ENCODE measurements at places on chromosomes 3 and 15.

- DNase-seq, result no peak
Observed at GRCh38 chr15:59197454-59197853, 9.2 kb upstream of the LDHAL6B start.

GRCh38 chr15:91192690-91193377 lies 92.8 kb downstream of the SV2B start:
- DNase-seq, result no peak

DNA sequence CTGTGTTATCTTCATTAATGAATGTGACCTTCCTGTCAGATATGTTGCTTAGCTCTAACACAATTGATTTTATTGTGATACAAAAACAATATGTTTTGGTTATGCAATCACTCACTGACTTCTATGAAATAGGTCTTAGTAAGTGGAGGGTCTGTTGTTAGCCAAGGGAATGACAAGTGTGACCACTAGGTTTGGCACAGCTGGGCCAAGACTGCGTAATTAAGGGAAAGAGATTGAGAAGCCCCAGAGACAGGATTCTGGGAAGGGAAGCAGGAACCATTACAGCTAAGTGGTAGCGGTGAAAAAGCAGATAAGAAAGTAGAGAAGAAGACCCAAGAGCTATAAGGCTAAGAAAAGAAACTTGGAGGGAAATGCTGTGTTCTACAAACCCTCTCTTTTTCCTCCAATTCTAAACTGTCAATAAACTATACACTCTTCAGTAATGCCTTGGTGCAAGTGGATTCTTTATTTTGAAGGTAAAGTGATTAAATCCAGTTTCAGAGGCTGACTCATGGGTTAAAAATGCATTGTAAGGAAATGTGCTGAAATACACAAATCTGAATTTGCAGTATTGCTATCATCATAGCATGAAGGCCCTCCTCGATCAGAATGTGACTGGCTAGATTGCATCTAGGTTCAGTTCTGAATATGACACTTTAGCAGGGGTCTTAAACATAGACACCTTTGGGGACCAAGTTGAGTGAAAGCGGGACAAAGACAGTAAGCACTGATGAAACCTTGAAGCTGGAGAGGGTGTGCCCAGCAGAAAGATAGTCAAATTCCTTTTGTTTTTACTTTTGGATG lies 26.1 kb downstream of the KCNMB2 start:
- no peak for DNase-seq

DNA sequence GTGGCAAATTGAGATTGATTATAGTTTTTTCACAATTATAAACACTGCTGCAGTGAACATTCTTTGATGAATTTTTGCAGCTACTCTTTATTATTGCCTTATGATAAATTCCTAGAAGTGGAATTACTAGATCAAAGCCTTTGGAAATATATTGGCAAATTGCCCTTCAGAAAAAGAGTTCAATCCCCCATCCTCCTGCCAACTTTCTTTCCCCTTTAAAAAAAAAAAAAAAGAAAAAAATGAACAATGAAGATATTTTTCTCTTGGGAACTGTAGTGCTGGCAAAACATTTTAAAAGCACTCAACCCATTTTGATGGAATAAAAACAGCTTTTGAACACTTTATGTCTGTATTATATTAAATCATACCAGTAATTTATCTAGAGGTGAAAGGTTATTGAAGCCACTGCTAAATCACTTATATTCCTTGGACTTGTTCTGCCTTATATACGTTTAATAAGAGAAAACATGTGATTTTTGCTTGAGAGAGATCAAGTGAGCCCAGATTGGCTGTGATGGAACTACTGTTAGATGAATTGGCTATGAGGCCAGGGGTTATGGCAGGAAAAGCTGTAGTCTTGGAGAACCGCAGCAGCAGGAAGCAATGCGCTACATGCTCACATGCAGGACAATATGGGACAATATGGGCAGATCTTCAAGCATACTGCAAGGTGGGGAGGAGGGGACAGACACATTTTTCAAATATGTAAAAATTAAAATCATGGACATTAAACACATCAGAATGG lies 212.8 kb upstream of the C2CD4B start:
- no peak for DNase-seq

GRCh38 chr15:58463815-58464650 lies 32.2 kb downstream of the LIPC start:
- no peak for DNase-seq

GRCh38 chr15:73632670-73633058 lies 525 bp downstream of the NPTN start:
- peak; percentile 41 for DNase-seq

GRCh38 chr3:180548050-180548449 lies 53.9 kb upstream of the TTC14 start:
- DNase-seq, result no peak

GRCh38 chr3:41208507-41209220 lies 9.4 kb downstream of the CTNNB1 start:
- DNase-seq, result no peak

- DNase-seq, result no peak
Observed at GRCh38 chr3:39068556-39068955, 16.7 kb downstream of the WDR48 start.

GRCh38 chr3:2023959-2024358 lies 74.7 kb upstream of the CNTN4 start:
- no peak for DNase-seq

DNA sequence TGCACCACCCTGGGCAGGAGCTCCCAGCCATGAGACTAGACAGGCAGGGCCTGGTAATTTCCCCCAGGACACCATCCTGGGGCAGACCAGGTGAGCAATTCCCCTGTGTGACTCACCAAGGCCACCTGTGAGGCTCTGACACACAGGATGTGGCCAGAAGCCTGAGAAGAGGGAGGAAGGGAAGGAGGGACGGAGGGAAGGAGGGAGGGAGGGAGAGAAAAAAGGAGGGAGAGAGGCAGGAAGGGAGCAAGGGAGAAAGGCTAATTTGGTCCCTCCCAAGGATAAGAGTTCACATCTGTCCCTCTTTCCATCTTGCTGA lies 25.9 kb downstream of the WNT7A start:
- peak; percentile 19 for DNase-seq

DNA sequence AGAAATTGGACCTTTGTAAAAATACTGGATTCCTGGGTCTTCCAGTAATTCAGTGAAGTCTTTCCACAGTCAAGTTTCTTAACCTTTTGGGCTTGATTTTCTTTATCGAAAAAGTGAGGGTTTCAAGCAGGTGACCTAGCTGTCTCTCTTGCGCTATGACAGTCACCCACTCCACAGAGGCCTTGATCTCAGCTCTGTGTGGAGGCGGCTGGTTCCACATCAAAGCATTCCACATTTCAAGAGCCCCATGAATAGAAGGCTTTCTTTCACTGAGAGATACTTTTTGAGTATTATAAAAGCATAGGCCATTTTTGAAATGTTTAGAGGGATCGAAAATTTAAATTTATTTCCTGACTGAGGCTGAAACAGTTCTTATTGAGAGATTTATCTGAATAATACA lies 43.9 kb downstream of the GABRA5 start:
- no peak for DNase-seq

DNA sequence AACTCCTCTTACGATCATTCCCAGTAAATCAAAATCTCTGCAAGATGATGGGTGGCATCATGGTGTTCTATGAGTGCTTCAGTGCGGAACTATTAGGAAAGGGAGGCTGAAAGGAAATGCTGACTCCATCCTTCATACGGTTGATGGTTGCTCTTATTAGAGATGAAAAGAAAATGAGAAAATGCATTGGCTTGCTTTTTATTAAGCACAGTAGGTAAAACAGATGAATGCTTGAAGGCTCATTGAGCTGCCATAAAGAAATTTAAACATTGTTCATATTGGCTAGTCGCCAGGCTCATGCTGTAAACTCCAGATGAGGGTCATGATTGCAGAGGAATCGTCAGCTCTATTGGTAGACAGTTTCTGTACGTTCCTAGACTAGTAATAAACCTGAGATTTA lies 115.8 kb downstream of the EPHA3 start:
- no peak for DNase-seq

DNA sequence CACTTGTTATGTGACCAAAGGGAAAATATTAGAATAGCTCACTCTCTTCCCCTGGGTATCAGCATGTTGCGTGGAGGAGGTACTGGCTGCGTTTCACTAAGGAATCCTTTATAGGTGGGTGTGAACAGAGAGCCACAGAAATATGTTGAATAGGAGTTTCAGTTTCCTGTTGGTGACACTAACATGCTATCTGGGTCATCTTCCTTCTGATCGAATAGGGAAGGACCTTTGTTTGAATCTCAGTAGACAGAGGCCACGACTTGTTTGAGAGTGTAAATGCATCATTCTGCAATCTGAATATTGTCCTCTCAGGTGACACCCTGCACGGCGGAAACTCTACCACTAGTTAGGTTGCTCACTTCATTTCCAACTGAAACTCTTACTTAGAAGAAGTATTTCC lies 157.9 kb upstream of the SLC2A2 start:
- DNase-seq, result peak; percentile 20

GRCh38 chr3:150227839-150228238 lies 180.3 kb upstream of the TSC22D2 start:
- no peak for DNase-seq

DNA sequence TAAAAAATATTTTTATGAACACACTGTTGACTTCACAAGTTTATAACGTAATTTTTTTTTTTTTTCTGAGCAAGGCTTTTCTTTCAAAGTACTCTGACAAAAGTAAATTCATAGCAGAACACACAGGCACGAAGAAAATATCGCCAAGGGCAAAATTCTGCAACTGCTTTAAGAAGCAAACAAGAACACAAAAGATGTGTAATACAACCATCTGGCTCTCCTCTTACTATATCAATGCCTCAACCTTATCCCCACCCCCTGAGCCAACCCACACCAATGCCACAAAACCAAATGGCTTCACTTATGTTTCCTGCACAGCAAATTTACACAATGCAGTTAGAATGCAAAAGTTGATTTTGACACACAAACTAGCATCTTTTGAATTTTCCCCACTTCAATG lies 274.2 kb downstream of the FOXP1 start:
- DNase-seq, result peak; percentile 57

GRCh38 chr3:195106418-195106906 lies 164.5 kb downstream of the XXYLT1 start:
- DNase-seq, result peak; percentile 72

GRCh38 chr3:59267021-59267420 lies 217.2 kb upstream of the CFAP20DC start:
- DNase-seq, result no peak

- no peak for DNase-seq
Observed at GRCh38 chr3:157335233-157336076, 101.2 kb upstream of the PTX3 start.

DNA sequence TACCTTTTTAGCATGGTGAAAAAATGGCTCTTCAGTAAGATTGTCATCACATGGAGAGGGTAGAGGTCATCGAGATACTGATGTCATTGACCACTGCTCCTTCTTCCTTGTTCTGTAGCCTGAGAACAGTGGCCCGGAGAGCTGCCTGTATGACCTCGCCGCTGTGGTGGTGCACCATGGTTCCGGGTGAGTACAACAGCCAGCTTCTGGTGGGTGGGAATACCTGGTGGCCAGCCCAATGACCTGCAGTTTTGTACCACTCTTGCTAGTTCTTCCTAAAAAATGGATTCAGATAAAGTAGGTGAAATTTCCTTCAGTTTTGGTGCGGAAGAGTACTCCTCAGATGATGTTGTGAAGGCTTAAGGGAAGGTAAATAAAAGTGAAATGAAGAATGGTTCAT lies 8.4 kb upstream of the FBXL22 start:
- DNase-seq, result no peak

DNA sequence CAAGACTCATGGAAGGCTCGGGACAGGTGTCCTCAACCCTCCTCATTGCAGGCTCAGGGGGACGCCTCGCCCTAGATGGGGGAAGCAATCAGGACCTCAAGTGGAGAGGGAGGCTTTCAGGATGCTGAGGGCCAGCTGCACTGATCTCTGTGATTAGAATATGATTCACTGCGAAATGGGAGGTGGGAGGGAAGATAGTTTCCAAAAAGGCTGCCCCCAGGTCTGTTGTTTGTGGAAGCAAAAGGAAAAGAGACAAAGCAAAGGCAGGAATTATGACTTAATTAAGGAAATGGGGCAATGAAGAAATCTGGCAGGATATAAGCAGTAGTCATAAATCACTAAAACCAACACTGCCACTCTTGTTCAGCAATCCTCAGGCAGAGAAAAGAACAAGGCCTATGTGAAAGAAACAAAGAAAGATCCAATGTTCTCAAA lies 85.6 kb upstream of the ABHD17C start:
- no peak for DNase-seq

DNA sequence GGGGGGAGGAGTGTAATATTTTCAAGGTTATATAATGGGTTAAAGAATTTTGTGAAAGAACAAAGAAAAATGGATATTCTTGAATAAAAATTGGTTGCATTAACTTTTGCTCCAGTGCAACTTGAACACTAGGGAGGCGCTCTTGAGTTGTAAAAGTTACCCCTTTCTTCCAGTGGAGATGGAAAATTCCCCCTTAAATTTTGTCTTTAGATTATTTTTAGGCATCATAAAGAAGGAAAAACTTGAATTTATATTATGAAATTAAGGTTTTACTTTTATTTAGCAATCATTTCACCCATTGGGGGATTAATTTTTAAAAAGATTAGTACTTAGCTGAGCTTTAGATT lies 550 bp upstream of the CHD2 start:
- no peak for DNase-seq

GRCh38 chr3:70771426-70772147 lies 459.1 kb upstream of the MDFIC2 start:
- DNase-seq, result no peak

- no peak for DNase-seq
Observed at GRCh38 chr3:61903931-61904657, 342.7 kb downstream of the PTPRG start.

GRCh38 chr15:56460071-56460470 lies 4.9 kb downstream of the MNS1 start:
- no peak for DNase-seq

- no peak for DNase-seq
Observed at GRCh38 chr15:69604072-69604411, 151.4 kb downstream of the RPLP1 start.

- no peak for DNase-seq
Observed at GRCh38 chr15:68638953-68639515, 60.2 kb downstream of the CORO2B start.

DNA sequence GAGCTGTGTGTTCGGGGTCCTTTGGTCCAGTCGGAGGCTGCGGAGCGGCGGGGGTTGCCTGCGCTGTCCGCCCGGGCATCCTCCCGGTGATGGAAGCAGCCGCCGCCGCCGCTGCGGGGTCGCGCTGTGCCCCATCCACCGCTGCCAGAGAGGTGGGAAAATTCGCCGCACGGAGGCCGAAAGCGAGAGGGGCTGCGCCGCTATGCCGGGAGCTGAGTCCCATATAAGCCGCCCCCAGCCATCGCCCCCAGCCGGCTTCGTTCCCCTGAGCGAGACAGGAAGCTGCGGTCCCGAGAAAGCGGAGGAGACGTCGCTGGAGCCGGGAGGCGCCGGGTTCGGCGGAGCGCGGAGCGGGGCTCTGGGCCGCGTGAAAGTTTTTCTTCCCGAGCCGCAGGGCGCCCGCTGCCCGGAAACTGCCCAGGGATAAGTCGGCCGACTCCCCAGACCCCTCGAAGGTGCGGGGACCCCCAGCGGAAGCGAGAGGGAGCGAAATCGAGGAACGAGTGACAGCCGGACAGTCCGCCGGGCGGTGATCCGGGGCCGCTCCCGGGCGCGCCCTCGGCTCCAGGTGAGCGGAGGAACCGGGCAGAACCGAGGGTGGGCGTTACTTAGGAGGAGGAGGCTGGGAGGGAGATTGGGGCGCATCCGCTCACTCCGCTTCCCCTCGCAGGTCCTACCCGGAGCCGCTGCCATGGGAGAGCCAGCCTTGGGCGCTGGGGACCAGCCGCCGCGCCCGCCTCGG lies 574 bp downstream of the CHST2 start:
- peak; percentile 21 for DNase-seq
